ENCODE measurements at places on chromosomes 5 and 9. TPM values are rescaled to one million over a fixed set of nuclear protein-coding genes. Genes with fewer than 3 reads are reported as not detected.

IFNK gene
- total RNA-seq: not detected

- DNase-seq: no peak
These were observed 10.2 kb downstream of the BTNL8 start for GRCh38 chr5:180908998-180909731.

DNA sequence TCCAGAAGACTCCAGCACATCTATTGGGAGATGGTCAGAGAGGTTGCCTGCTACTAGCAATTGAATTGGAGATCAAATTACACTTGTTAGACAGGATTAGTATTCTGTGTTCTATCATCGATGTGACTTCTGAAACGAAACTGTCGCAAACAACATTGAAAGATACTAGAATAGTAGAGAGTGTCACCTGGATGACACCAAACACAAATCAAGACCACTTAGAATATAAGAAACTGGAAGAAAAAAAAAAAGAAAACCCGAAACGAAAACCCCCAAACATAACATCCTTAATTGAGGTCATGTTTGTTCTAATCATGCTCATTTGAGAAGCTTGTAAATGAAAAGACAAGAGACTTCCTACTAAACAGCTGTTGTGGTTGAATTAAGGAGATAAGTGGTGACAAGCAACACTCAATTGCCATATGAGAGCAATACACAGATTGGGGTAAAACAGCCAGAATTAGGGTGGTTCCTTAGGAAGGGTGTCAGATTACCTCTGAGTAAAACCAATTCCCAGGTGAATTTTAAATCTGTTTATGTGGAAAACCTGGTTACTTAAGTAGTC lies 97.6 kb downstream of the BASP1 start:
- DNase-seq: no peak

GRCh38 chr5:68369457-68370125 lies 154.0 kb downstream of the PIK3R1 start:
- no peak for DNase-seq

DNA sequence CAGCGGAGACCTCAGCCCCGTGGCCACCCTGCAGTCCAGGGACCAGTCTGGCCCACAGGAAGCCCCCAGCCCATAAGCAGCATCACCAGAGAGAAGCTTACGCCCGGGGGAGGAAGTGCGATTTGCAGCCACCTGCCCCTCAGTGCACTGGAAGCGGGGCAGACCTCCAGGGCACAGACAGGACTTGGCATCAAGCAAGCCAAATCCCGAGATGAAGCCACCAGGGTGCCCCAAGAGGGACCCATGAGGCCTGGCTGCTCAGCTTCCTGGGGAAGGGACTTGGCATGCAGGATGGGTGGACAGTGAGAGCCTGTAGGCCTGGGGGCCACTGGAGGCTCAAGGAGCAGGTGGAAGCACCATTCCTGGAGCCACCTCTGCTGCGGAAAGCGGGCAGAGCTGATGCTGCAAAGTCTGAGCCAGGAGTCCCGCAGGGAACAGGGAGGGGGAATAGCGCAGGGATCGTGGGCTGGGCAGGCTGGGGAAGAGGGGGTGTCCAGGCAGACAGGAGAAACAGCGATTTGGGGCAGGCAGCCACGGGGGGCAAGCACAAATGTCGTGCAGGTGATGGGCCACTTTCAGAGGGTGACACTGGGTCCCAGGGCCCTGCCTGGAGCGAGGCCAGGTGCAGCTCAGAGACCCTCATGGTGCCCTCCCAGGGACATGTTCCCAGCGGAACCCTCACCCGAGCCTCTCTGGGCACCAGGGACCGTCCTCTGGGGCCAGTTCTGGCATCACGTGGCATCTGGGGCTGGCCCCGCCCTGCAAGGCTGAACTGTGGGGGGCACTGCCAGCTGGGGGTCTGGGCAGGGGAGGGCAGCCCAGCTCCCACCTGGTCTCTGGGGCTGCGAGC lies 3.2 kb downstream of the LRRC26 start:
- DNase-seq: no peak

SPATA31D4 gene
- total RNA-seq: not detected

INSL4 gene
- not detected for total RNA-seq

GRCh38 chr5:55551358-55551757 lies 16.6 kb upstream of the PLPP1 start:
- no peak for DNase-seq

HRH2 gene
- total RNA-seq: not detected

SMIM15 gene
- total RNA-seq: 53.1 TPM

DNA sequence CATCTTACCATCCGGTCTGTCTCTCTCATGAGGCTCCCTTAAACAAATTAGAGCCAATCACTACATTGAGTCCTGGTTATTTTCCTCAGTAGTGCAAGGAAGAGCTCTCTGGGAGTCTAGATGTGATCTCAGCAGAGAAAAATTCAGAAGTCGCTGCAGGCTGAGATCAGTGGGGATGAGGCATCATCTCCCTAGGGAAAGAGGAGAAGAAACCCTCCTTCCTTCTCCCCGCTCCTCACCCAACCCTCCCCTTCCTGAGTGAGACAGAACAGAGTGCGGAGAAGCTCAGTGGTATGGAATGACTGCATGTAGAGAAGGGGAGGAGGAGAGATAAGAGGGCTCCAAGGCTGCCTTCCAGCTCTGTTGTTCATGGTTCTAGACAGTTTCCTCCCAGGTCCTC lies 80.5 kb downstream of the PAPPA start:
- DNase-seq: no peak

KCTD16 gene
- 0.37 TPM for total RNA-seq

TERT gene
- not detected for total RNA-seq

- no peak for DNase-seq
These were observed 822.6 kb upstream of the GRAMD2B start for GRCh38 chr5:125600559-125600958.

GRCh38 chr9:137656416-137656815 lies 37.6 kb downstream of the EHMT1 start:
- no peak for DNase-seq

TEX48 gene
- not detected for total RNA-seq

DNA sequence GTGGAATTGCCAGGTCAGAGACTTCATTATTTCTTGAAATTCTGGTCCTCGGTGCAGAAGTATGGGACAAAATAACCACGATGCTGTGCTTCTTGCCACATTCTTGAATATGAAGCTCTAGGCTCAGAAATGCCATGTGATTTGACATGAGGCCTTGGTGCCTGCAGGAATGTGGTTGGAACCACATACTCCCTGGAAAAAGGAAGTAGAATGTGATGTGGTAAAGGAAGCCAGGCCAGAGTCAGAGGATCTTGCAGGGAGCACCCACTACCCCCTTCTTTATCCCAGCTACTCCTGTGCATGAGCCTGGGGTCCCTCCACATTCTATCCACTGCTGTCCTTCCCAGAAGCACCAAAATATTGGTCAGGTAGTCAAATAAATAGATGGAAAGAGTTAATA lies 80.9 kb downstream of the FOXD1 start:
- no peak for DNase-seq

DNA sequence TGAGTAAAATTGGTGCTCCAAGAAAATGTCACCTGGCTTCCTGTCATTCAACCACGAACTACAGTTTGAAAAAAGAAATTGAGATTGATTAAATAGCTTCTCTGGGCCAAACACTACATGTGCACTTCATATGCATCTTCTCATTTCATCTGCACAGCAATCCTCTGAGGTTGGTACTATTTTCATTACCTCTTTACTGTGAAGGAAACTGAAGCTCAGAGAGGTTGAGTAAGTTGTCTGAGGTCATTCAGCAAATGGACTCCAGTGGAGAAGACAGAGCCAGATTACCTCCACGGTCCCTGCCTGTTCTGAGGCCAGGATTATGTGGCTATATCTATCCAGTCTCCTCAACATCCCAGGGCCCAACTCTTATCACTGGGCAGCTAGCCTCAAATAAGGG lies 46.5 kb downstream of the SLC6A7 start:
- DNase-seq: no peak

DNA sequence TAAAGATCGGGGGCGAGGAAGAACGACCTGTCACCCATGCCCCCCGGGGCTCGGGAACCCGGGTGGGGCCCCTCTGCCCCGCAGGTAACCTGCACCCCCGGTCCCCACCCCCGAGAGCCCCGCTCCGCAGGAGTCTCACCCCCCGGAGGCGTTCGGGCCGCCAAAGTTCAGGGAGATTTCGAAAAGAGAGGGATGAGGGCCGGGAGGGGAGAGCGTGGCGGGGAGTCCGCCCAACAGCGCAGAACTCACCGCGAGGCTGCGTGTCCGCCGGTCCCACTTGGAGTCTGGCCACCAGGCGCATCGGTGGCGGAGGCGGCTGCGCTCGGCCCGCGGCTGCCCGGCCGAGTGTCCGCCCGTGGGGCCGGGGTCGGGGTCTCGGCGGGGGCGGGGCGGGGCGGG lies at the start of gene PHF19:
PHF19 (minus strand) TSS at position 347 of the 399 bp plus-strand sequence. CDS start 2,447 bp downstream, outside the sequence.
- DNase-seq: no peak

DNA sequence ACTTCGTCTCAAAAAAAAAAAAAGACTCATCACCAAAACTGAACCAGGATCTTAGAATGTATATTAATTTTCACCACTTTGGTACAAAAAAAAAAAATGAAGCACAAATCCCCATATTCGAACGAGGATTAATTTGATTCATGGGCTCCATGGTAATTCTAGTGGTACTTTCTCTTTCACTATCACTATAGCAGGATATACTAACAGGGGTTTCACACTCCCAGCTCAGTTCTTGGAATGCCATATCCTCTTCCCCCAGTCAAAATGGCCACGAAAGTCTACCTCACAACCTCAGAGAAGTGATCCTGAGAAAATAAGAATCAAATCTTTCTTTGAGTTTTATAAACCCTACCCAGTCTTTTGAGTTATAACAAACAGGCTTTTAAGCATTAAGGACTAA lies 235.7 kb downstream of the FBXL17 start:
- no peak for DNase-seq

NRG2 gene
- 1.5 TPM for total RNA-seq

DNA sequence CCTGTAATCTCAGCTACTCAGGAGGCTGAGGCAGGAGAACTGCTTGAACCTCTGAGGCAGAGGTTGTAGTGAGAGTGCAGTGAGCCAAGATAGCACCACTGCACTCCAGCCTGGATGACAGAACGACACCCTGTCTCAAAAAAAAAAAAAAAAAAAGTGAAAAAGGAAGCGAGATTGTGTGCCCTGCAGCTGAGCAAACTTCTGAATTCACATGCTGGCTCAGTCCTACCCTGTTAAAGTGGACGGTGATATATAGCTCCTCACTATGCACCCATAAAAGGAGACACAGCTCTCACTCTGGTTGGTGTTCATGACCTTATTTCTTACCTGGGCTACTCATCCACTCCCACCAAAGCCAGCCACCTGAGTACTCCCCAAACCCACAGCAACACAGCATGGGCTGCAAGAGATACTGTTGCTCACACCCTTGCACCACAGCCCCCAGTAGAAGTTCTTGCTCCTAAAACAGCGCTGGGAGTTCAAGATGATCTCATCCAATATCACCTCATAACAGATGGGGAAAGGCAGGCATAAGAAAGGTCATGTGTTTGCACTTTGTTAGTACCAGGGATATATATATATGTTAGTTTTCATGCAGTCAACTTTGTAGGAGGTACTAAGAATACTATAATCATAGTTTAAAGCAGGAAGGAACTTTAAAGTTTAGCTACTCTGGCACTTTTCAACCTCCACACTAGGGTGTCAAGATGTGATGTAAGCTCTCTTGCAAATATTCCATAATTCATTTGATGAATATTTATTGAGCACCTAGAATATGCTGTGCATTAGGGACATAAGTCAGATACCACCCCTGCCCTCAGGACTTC lies 4.0 kb downstream of the TTLL11 start:
- no peak for DNase-seq

CLIC3 gene
- total RNA-seq: not detected

GRCh38 chr9:133822430-133823065 lies 84.4 kb upstream of the SARDH start:
- DNase-seq: no peak

DNA sequence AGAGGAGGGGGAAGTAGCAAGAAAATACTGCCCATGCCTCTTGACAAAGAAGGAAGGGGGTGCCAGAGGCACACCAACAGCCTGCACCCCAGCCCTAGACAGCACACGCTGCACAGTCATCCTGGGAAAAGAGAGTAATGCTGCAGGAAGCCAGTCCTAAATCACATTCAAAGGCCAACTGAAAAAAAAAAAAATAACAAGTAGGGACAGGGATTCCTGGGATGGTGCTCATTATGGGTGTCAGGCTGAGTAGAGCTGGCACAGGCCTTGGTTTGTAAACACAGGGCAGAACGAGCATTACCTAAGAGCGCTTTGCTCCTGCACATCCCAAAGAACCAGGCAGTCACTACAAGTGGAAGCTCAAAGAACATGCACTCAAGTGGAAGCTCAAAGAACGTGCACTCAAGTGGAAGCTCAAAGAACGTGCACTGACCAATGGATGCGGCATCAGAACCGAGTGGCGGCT lies 7.8 kb downstream of the RAPGEF1 start:
- DNase-seq: no peak

DNA sequence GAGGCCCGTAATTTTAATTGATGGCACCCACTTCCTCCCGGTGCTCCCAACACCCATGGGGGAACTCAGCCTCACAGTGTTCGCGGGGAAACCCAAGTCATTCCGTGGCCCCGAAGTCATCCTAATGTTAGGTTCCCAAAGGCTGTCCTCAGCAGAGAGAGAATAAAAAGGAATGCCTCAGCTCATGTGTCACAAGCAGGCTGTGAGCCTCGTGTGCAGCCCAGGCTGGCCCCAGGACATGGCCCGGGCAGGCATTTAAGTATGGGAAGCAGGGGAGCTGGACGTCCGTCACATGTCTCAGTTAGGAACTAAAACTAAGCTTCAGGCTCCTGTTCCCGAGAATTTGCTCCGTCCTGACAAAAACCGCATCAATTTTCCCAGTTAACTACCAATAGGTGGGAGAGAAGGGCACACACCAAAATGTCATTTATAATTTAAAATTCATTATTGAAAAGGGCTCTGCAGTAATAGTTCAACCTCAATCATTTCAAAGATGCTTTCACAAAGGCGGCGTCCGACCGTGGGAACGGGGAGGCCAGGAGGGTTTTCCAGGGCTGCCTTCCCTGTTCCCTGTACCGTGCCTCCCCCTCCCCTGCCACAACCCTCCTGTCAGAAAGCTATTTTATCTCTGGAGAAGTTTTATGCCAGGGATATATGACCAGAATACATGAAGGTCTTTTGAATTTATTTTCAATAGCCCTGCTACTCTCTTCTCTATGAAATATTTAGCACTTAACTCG lies 137.3 kb downstream of the FSTL4 start:
- no peak for DNase-seq

- DNase-seq: no peak
These were observed 45.0 kb downstream of the PCDHGC5 start for GRCh38 chr5:141533897-141534296.

- no peak for DNase-seq
These were observed 22.6 kb downstream of the OTULIN start for GRCh38 chr5:14687023-14687665.
